ENCODE measurements at places on chromosomes 2 and 18. TPM values are rescaled to one million over a fixed set of nuclear protein-coding genes. Genes with fewer than 3 reads are reported as not detected.

Gene DYSF
- not detected for total RNA-seq

DNA sequence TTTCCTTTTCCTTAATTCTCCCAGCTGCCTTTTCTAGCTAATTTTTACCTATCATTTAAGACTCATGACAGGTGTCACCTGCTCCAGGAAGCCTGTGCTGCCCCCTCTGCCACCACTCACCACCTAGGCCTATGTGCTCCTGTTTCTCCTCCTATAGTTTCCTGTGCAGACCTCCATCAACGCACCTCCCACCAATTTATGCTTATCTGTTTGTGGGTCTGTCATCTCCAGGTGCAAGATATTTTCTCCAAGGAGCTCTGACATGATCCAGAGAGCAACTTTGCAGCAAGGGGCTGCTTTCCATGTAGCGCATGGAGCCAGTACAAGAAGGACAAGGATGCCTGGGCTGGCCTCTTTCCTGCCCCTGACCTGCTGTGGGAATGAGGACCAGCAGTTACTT is 42.7 kb downstream of the SLC4A5 start:
- no peak for DNase-seq

DNA sequence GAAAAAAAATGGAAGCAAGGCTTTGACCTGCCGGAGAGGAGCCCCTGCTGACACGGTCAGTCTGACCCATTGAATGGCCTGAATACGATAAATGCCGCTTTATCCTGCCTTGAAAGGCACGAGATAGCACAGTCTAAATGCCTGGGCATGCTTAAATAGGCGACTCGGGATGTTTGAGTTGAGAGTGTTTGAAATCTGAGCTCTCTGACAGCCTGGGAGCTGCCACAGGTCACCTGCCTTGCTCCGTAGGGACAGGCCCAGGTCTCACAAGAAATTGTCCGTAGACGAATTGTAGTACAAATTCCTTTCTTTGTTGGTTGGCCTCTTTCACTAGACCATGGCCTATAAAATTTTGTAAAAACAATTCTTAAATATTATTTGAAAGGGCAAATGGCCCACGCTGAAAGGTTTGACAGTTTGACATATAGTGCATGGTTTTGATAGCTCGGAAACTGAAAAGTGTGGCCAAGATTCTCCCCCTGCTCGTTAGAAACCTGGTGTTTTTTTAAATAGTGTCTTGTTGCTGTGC is 72.8 kb downstream of the MEIS1 start:
- no peak for DNase-seq

DNA sequence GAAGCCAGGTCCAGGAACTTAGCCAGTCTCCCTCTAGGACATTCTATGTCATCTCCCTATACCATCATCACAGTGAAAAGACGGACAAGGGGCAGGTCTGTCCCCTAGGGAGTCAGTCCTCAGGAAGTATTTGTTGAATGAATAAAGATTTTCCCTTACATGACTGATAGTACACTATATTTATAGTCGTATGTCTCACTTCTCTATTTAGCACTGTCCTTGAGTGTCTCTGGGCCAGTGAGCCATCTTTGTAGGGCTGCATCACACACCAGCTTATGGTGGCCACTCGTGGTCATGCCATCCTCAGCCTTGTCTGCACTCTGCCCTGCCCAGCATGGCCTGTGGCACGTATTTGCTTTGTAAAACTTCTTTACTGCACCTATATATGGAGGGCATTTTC is 25.8 kb downstream of the PTPN18 start:
- no peak for DNase-seq

DNA sequence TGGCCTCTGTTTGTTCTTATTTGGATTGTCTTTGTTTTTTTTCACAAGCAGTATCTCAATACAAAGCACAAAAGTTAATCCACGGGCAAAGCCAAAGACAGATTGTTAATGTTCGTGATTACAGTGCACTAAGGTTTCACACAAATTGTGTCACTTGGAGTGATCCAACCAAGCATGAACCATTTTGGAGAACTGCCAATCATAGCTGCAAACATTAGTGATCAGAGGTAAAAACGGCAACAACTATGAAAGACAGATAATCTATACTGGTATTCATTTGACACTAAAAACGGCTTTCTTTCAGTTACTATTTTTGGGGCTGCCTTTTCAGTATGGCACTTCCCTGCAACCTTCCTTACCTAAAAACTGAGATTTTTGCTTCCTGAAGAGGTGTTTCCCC is 213.1 kb upstream of the GULP1 start:
- DNase-seq = no peak

Gene WNT10A
- 5.2 TPM for total RNA-seq

DNA sequence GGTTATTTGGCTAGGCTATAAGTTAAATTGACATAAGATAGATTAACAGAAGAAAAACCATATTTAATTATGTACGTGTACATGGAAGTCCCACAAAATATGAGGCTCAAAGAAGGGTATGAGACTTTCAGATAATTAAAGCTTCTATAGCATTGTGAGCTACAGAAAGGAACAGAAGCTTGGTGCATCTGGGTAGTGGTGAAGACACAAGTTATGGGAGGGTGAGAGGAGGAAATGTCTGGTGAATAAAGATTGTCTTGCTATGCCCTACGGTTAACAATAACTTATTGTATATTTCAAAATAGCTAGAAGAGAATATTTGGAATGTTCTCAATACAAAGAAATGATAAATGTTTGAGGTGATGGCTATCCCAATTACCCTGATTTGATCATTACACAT is 6.8 kb upstream of the FAM124B start:
- DNase-seq = no peak

DNA sequence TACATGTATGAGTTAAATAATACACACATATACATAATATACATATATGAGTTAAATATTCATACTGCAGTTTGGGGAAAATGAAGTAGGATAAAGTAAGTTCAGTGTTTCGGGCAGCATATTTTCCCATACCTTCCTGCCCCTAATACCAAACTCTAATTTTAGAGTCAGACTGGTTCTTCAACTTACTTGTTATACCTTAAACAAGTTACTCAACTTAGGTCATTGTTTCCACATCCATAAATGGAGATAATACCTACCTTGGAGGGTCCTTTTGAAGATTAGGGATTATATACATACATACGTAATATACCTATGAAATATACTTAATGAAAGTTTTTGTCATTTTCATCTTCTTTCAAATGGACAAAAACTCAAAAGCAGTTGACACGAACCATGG is 8.4 kb downstream of the MEMO1 start:
- no peak for DNase-seq

- DNase-seq = no peak
Measured at GRCh38 chr2:100887713-100888495, 68.0 kb downstream of the NPAS2 start.

DNA sequence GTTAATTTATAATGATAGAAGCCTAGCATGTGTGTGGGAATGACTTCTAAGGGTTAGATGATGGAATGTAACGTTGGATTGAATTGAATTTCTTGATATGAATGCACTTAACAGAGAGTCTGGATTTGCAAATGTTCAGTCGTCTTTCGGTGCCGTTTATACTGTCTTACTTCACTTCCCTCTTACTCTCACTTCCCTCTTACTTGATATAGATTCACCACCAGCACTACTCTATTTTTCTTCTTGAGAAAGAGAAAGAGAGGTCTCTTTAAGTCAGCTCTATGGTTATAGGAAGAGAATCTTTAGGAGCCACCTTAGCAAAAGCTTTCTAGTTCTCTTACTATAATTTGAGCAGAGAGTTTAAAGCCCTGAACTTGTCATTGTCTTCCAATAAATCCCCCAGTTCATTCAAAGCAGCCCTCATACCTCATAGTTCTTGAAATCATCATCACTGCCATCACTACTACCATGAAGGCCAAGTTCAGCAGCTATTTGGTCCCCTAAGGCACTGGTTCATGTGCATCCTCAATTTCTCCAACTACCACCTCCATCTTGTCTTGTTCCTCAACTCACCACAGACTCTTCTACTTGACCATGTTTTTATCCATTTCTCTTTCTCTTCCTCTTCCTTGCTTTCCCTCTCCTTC is 501.7 kb upstream of the TCF4 start:
- DNase-seq = no peak

DNA sequence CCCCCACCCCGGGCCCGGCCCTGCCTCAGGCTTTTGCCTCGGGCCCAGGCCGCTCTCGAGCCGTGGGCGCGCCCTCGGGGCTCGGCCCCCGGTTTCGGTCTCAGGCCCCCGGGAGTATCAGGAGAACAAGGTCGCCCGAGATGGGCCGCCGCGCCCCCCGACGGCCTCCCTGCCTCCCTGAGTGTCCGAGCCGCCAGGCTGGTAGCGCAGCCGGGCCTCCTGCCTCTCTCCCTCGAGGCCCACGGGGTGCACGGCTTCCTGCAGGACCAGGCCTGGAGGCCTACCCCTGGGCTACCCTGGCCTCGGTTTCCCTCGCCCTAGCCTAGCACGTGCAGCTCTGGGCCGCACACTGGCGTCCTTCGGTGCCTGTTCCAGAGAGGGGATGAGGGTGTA is 8.4 kb downstream of the GBX2 start:
- no peak for DNase-seq

- no peak for DNase-seq
Measured at GRCh38 chr2:64362562-64363026, 91.4 kb upstream of the LGALSL start.

DNA sequence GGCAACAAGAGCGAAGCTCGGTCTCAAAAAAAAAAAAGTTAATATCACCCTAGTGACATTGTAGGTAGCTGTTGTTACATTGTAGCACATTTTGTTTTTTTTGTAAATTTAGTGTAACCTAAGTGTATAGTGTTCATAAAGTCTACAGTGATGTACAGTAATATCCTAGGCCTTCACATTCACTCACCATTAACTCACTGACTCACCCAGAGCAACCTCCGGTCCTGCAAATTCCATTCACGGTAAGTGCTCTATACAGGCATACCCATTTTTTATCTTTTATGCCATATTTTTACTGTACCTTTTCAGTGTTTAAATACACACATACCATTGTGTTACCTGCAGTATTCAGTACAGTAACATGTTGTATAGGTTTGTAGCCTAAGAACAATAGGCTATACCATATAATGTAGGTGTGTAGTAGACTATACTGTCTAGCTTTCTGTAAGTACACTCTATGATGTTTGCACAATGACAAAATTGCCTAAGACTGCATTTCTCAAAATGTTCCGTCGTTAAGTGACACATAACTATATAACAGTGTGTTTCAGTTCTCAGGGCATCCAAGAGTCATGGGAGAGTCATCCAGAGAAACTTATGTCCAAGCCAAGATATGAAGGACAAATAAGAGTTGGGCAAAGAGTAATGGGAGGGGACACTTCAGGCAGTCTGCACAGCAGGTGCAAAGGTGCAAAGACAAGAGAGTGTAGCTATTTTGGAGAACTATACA is 68.4 kb downstream of the TANK start:
- DNase-seq = no peak

Gene SPDYA
- 0.92 TPM for total RNA-seq

- no peak for DNase-seq
Measured at GRCh38 chr2:42964439-42965083, 172.2 kb upstream of the HAAO start.

DNA sequence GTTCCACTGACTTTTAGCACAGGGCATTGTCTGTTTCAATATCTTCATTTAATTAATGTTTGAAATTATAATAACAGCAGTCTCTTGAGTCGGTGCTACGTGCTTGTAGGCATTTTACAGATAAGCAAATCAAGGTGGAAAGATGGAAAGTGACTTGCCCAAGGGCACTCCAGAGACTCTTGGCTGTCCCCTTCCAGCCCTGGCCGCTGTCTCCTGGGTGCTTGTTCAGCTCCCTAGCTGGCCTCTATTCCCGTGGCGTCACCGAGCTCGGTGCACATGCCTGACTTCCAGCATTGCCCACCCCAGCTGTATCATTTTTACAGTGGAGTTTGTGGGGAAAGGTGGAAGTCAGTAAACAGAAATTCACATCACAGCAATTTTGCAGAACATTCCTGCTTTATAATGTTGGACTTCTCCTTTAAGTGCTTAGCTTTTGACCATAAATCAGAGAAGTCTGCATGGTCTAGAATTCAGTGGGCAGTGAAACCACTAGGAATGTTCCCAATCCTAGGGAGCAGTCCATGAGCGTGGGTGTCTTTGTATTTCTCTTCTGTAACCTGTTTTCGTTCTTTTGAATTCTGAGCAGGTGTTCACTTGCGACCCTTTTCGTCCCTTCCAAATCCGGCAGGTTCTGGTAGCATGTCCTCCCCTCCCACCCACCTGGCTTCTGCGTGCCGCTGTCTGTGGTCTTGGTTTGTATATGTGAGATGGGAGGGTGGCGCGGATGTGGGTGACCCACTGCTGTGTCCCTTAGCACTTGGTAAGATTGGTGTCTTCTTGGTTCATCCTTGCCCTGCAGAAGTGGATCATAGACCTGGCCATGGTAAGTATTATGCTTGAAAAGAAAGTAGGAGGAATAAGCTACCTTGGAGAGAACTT is 8.4 kb downstream of the SLC66A3 start:
- no peak for DNase-seq
